ENCODE measurements at places on chromosomes 1 and 21.
A peak's percentile ranks its signal among the peaks of the same experiment; 100 is the strongest.

- ATAC-seq: no peak
Measured at GRCh38 chr1:108070662-108071061, 105.7 kb upstream of the VAV3 start.

GRCh38 chr1:39379187-39379586, 112.2 kb upstream of the BMP8A start:
- ATAC-seq: no peak

DNA sequence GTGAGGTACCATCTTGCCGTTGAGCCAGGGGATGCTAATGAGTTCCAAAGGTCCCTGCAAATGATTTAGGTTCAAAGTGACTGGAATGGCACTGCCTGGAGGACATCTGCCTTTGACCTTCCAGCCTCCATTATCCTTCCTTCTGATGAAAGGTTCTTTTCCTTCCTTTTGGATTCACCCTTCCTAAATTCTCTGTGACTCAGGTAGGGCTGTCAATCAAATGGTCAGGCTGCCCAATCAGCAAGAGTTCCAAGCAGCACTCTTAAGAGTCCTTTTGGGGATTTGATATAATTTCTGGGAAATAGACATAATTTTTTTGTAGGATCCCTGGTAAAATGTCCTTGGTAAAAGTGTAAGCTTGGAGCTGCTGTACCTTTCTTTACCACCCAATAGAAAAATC, 58.8 kb upstream of the LMO4 start:
- ATAC-seq: no peak

- ATAC-seq: peak; percentile 70
Measured at GRCh38 chr1:224542783-224543440, 73.2 kb upstream of the CNIH3 start.

- no peak for ATAC-seq
Measured at GRCh38 chr1:88175631-88176226, 508.3 kb upstream of the PKN2 start.

GRCh38 chr1:154813846-154814505, 56.1 kb downstream of the KCNN3 start:
- ATAC-seq: peak; percentile 10

- peak; percentile 62 for ATAC-seq
Measured at GRCh38 chr1:200415789-200416593, 6.2 kb upstream of the ZNF281 start.

- no peak for ATAC-seq
Measured at GRCh38 chr1:24828887-24829192, 83.6 kb downstream of the CLIC4 start.

DNA sequence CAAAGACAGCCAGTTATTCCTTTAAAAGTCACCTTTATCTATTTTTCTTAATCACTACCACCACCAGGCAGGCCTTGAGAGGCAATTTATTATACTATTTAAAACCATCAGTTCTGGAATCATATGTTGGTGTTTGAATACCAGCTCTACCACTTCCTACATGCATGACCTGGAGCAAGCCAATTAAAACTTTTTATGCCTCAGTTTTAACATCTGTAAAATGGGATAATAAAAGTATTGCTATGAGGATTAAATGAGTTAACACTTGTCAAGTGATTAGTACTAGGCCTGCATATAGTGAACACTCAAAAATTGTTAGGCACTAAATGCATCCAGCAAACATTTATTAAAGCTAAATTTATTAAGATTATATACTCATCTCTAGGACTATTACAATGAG, 49.2 kb upstream of the ADORA3 start:
- no peak for ATAC-seq

GRCh38 chr21:41888749-41889376, 9.7 kb upstream of the PRDM15 start:
- ATAC-seq: no peak

GRCh38 chr1:31033598-31033997, 31.9 kb downstream of the PUM1 start:
- ATAC-seq: no peak

DNA sequence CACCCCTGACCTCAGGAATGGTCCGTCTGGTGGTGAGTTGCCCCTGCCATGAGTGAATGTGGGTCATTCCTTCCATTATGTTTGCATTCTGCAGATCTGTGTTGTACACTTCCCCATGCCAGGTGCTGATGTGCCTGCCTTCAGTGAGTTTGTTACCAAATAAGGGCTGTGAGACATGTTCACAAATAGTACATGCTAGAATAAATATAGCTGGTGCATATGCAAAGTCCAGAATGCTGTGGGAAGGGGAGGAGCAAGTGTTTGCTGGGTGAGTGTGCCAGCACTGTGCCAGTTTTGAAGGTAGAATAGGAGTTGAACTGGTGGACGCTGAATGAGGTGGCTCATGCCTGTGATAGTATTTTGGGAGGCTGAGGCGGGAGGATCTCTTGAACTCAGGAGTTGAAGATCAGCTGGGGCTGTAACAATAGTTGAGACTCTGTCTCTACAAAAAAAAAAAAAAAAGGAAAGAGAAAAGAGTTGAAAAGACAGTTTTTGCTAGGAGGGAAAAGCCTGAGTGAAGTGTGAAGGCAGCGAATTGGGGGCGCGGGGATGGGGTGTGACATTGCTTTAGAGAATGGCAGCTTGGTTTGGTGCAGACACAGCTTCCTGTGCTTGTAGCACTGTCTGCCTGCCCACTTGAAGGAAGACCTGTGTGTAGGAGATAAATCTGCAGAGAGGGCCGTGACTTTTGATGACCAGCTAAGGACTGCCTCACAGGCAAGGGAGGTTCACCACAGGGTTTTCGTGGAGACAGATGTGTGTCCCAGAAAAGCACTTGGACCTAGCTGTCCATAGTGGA, 61.1 kb downstream of the LGR6 start:
- peak; percentile 92 for ATAC-seq

DNA sequence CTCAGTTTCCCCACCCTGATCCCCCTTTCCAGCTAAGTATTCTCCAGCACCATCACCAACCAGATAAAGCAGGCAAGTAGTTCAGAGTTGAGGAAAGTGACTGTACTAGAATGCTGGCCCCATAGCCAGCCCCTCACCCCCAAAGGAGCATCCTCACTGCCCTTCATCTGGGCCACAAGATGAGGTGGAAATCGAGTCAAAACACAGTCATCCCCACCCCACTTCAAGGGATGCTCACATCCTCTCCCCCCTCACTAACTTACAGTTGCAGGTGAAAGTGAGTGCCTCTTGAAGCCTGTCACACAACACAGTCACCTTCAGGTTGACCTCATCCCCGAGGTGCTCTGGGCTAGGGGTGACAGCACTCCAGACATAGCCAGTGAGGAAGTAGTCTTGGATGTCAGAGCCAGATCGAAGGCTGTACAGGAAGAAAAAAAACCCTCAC, 30.4 kb downstream of the PIK3C2B start:
- no peak for ATAC-seq

- peak; percentile 49 for ATAC-seq
Measured at GRCh38 chr1:41875487-41875886, 43.2 kb downstream of the HIVEP3 start.

DNA sequence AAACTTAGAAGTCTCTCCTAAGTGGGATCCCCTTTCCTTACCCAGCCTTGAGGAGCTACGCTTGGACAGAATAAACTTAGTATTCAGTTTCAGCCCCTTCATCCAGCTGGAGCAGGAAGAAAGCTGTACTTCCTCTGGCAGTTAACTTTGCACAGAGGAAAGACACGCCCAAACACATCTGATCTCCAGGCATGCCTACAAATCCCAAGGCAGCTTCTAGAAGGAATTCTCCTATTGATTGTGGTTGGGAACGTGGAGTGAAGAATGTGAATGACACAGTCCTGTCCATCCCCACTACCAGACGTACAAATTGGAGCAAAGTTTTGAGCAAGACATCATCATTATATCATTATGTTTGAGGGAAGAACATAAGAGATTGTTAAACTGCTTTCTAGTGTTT, 6.6 kb upstream of the AK4 start:
- ATAC-seq: no peak

GRCh38 chr1:181015251-181015615, 7.4 kb downstream of the STX6 start:
- no peak for ATAC-seq

- ATAC-seq: no peak
Measured at GRCh38 chr21:36841866-36842265, 124.6 kb downstream of the HLCS start.

DNA sequence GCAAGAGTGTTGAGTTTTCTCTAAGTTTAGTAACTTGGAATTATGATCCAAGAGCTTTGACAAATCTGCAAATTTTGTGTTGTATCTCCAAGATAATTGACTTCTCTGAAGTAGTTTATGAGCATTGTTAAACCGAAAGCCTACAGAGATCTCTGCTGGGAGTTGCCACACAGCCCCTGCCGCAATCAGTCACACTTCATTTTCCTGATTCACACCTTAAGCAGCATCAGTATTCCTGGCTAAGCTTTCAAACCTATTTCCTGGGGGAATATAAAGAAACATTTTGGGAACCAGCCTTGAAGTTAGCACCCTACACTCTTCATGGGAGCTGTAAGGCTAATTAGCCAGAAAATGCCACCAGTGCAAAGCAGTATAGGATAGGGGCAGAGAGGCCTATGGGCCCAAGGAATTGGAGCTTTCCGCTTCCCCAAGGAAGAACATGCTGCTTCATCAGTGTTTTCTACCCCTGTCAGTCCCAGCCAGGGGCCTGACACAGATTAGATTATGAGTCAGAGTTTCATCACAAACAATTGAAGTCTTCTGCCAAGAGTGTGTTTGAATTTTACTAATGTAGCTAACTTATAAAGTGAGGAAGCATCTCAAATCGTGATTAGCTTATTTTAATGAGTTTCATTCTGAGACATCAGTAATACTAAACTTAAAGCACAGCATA, 23.2 kb upstream of the CACYBP start:
- ATAC-seq: no peak

- ATAC-seq: no peak
Measured at GRCh38 chr1:105399716-105400115, 1650.0 kb downstream of the AMY1C start.

GRCh38 chr1:110183642-110184167, 26.4 kb upstream of the KCNC4 start:
- no peak for ATAC-seq

GRCh38 chr1:113641396-113641795, 117.9 kb downstream of the PHTF1 start:
- no peak for ATAC-seq

GRCh38 chr1:233587958-233588799, 25.7 kb upstream of the KCNK1 start:
- no peak for ATAC-seq

- ATAC-seq: no peak
Measured at GRCh38 chr1:37169241-37169640, 134.9 kb upstream of the GRIK3 start.

- ATAC-seq: no peak
Measured at GRCh38 chr1:100643471-100644196, 75.9 kb upstream of the VCAM1 start.

- ATAC-seq: no peak
Measured at GRCh38 chr1:193090865-193091264, 14.3 kb downstream of the GLRX2 start.

GRCh38 chr1:218049641-218050040, 235.5 kb upstream of the RRP15 start:
- no peak for ATAC-seq

DNA sequence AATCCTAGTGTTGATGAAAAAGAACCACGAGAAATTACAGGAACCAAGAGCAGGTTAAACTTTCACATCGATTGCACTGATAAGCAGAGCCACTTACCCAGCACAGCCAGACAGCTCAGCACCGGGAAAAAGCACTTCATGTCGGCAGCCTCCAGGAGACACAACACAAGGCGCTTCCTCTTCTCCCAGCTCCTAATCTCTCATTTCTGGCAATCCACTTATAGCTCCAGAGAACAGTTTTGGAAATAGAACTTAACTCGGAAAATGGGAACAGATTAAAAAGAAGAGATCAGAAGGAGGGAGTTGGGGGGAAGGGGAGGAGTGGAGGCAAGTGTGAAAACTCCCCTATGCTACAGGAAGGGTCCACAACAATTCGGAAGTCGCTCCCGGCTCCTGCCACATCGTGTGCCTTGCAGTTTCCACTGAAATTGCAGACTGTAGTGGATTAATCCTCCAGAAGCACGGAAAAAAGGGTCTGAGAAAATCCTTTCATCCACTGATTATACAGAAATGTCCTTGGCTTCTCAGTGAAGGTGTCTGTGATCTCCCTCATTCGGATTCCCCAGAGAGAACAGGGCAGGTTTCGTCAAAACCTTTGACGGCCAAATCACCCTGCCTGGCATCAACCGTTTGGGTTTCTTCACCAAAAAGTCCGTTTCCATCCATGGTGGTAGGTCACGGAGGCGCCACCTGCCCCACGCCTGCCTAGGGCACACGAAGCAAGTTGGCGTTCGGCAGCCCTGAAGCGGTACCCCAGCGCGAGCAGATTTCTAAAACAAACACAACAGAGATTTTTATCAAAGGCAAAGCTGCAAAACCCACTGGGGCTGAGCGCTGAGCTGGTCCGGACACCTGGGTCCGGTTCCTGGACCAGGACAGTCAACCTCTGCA, 1.1 kb downstream of the IGSF3 start:
- ATAC-seq: peak; percentile 2

DNA sequence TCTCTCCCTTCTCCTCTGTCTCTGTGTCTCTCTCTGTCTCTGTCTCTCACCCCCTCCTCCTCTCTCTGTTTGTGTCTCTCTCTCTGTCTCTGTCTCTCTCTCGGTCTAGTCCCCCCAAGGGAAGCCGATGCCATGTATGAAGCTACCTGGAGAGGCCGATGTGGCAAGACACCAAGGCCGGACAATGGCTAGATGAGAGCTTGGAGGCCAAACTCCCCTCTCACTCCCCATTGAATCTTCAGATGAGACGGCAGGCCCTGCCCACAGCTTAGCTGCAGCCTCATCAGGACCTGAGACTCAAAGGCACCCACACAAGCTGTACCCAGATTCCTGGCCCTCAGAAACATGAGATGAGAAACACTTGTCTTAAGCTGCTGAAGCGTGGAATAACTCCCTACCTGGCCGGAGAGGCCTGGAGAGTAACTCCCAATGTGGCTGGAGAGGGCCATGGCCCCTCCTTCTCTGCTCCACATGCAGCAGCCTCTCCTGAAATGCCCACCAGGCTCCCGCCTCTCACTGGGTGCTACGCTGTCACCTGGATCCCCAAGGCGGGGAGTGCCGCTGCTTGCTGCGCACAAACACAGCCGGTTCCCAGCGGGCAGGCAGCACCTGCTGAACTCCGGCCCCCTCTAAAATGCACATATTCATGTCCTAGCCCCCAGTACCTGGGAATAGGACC, 7.8 kb upstream of the ACTRT2 start:
- no peak for ATAC-seq

- no peak for ATAC-seq
Measured at GRCh38 chr1:86552376-86552775, 5.5 kb downstream of the CLCA4 start.

GRCh38 chr21:17467829-17468228, 45.0 kb upstream of the CXADR start:
- ATAC-seq: no peak
